ENCODE measurements at places on chromosomes 1 and 21.

- DNase-seq, result no peak
These were observed 32.9 kb upstream of the CSF1 start for GRCh38 chr1:109877776-109878175.

- DNase-seq, result no peak
These were observed 1.9 kb downstream of the WDR26 start for GRCh38 chr1:224432672-224433040.

DNA sequence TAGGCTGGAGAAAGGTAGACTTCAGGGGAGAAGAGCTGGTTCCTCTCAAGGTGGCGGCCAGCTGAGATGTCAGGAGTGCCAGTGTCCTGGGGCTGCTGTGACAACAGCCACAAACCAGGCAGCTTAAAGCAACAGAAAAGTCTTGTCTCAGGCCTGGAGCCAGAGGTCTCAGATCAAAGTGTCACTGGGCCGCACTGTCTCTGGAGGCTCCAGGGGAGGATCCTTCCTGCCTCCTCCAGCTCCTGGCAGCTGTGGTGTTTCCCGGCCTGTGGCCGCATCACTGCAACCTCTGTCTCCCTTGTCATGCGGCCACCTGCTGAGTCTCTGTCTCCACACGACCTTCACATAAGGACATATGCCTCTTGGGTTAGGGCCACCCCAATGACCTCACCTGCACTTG is 24.4 kb upstream of the TSPEAR start:
- no peak for DNase-seq

DNA sequence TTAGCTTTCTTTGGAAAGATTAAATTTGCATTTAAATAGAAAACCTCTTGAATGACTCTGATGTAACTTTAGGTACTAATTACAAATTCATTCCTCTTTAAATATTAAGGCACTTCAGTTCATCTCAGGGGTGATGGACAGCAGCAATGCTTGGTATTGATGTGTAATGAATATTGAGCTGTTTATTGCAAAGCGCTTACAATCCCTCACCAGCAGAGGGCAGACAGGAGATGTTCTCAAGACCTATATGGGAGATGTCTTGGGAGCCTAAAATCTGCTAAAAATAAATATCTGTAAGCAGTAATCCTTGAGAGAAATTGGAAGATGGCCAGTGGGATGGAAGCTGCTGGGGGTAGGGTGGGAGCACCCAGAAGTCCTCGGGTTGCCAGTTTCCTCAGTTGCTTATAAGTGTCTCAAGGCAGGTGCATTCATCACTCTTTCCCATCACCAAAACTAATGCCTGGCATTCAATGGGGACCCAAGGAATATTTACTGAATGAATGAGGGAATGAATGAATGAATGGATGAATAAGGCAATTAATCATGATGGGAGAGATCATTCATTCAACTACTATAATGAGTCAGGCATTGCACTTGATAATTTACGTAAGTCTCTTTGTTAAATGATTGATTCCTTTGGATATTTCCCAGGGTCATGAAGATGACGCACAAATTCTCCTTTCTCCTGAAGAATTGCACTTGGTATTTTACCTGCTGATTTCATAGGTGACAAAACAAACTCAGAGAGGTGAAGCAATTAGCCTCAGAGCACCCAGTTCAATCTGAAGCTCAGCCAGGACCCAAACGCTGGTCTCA is 2.3 kb downstream of the KLHDC8A start:
- peak; percentile 76 for DNase-seq
